ENCODE measurements at places on chromosomes 13 and 19. TPM values are rescaled to one million over a fixed set of nuclear protein-coding genes. Genes with fewer than 3 reads are reported as not detected.

DNA sequence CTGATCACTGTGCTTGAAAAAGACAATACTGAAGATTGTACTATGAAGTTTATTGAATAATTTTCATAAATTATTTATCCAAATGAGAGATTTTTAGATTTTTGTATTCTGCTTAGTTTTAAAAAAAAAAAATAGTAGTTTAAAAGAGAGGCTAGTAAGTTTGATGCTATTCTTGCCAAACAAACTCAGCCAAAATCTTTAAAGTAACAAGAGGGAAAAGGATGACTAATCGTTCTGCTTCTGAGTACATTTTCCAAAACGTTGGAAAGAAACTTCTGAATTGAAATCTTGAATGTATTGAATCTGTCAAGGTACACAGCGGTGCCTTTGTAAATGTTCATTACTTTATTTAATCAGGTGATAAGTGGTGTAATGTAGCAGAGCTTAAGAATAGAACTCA lies 34.4 kb downstream of the NUP58 start:
- no peak for ATAC-seq

Gene SIGLEC8
- total RNA-seq, result not detected

- ATAC-seq, result no peak
These were observed 59.5 kb downstream of the ANKRD10 start for GRCh38 chr13:110855363-110855762.

GRCh38 chr13:22399801-22400420 lies 729.0 kb downstream of the FGF9 start:
- ATAC-seq, result no peak

GRCh38 chr19:41455936-41456335 lies 13.0 kb downstream of the ERICH4 start:
- ATAC-seq, result no peak

Gene CRX
- not detected for total RNA-seq

DNA sequence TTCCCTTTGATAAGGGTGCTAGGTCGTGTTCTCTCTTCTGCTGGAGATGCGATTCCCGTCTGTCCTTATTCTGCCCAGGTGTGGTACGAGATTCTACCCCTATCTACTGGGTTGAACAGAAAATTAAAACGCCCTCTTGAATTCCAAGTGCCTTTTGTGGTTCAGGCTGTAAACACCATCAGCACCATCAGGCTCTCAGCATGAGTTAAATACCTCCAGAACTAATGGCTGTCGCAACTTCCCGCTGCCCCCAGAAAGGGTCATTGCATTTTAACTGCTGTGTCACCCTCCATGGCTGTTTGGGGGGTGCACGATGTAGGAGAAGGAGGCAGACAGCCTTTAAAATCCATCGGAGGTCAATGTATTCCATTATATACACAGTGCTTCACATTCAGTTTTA lies 177.4 kb downstream of the OXGR1 start:
- no peak for ATAC-seq

GRCh38 chr19:18798384-18799352 lies 7.6 kb upstream of the COMP start:
- ATAC-seq, result peak; percentile 64

Gene FGF21
- not detected for total RNA-seq

- ATAC-seq, result no peak
These were observed 16.9 kb upstream of the TEX29 start for GRCh38 chr13:111303559-111303958.

Gene TEX101
- total RNA-seq, result 3.3 TPM

- ATAC-seq, result no peak
These were observed 291.2 kb downstream of the DCT start for GRCh38 chr13:94188201-94188854.

- no peak for ATAC-seq
These were observed 28.2 kb downstream of the CLEC17A start for GRCh38 chr19:14611051-14611450.

Gene NCR1
- total RNA-seq, result 0.44 TPM

- ATAC-seq, result no peak
These were observed 2841.1 kb upstream of the PCDH20 start for GRCh38 chr13:64256751-64257150.

Gene ZNF91
- total RNA-seq, result 19.1 TPM

Gene PCDH20
- 0.16 TPM for total RNA-seq

DNA sequence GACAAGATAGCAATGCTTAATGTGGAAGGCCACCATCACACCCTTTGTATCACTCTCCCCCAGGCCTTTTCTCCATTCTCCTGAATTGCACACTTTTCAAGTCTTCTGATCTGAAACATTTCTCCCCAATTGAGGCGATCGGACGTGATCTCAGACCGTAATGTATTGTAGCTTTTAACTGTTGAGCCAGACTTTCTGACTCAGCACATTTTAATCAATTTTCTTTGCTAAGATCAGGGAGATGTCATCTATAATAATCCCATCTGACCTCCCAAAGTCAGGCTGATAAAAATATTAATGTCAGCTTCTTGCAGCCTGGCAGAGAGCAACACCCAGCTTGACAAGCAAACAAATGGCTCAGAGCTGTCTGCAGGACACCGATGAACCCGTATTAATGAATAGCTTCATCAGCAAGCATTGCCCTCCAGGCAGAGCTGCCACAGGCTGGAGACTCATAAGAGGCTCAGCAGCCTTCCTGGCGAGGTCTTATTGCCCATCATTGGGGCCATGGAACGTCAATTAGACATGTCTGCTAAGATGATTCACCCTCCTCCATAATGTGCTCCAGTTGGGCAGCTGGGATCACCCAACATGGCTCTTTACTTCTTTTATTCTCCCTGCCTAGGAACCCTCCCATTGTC lies 60.2 kb upstream of the UQCRFS1 start:
- no peak for ATAC-seq
